ENCODE measurements at places on chromosomes 12 and 14.

DNA sequence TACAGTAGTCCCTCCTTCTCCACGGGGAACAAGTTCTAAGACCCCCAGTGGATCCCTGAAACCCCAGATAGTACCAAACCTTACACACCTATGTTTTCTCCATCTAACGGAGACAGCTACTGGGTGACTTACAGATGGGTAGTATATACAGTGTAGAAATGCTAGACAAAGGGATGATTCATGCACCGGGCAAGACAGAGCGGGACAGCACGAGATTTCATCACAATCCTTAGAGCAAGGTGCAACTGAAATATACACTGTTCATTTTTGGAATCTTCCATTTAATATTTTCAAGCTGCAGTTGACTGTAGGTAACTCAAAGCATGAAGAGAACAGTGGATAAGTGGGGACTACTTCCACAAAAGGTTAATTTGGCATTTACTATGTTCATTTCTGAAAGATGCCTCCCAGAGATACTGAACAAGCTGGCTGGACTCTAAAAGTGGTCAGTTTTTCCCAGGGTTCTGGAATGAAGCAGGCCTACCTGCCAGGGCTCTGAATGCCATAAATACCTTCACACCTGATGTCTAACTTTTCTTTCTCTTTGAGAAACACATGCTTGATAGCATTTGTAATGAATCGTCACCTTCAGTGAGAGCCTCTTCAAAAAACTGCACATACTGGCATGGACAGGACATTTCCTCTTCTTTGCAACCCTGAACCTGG is 127.7 kb upstream of the FOXN3 start:
- peaks cover 23% of the 10 kb centered on the region for H3K4me1 ChIP-seq
- H3K4me3 ChIP-seq = no peak overlapping the region
- DNase-seq = no peak
- H3K27ac ChIP-seq = no peak overlapping the region
- H3K36me3 ChIP-seq = peaks cover 12% of the 10 kb centered on the region

DNA sequence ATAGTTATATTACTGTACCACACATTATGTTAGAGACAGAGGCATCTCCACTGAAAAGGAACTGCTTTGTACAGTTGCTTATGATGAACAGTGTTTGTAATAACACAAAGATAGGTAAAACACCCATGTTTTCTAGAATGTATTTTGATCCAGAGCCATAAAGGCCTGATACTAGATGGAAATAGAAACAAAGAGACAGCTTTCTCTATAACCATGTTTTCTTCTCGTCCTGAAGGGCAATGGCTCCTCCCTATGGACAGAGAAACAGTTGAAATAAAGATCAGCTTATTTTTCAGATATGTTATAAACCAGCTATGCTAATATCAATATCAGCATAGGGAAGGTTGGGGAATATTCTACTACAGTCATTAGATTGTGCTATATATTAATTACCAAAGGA is 109.2 kb downstream of the ATXN7L3B start:
- H3K4me3 ChIP-seq = no peak overlapping the region
- H3K27ac ChIP-seq = no peak overlapping the region
- no peak for DNase-seq
- no peaks in the 10 kb centered on the region for H3K27me3 ChIP-seq
- H3K36me3 ChIP-seq = no peaks in the 10 kb centered on the region

DNA sequence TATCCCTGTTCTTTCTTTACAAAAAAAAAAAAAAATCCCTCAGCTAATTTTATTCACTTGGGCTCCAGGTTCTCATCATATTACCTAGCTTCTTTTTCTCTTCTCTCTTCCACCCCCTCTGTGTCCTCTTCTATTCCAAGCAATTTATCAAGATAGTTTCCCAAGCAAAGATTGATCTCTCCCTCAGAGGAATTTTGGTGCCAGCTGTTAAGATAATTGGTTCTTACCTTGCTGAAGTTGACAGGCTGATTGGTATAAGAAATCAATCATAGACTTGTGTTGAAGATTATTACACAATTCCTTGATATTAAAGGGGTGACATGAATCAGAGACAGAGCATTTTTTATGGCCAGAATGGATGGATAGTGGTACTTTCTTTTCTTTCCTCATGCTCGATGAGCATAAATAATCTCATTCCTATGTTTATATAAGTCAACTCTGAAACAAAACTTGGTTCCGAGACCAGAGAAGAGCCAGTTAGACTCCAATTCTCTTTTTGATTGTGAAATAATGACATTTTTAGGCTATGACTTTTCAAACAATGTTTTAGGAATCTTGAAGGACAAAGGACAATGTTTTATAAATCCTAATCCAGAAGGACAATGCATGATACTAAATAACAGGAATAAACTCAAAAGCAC is 264.1 kb upstream of the PRKD1 start:
- H3K27ac ChIP-seq = no peak overlapping the region
- no peaks in the 10 kb centered on the region for H3K27me3 ChIP-seq
- H3K36me3 ChIP-seq = no peaks in the 10 kb centered on the region

- no peaks in the 10 kb centered on the region for H3K36me3 ChIP-seq
- H3K27ac ChIP-seq = no peak overlapping the region
- H3K4me1 ChIP-seq = peaks cover 5% of the 10 kb centered on the region
Observed at GRCh38 chr14:76386944-76387782, 11.2 kb downstream of the ESRRB start.

- H3K27me3 ChIP-seq = no peaks in the 10 kb centered on the region
- no peak for DNase-seq
- no peak overlapping the region for H3K4me3 ChIP-seq
- H3K36me3 ChIP-seq = no peaks in the 10 kb centered on the region
- no peaks in the 10 kb centered on the region for H3K4me1 ChIP-seq
- no peak overlapping the region for H3K27ac ChIP-seq
Observed at GRCh38 chr12:10663869-10664268, 10.0 kb downstream of the STYK1 start.

DNA sequence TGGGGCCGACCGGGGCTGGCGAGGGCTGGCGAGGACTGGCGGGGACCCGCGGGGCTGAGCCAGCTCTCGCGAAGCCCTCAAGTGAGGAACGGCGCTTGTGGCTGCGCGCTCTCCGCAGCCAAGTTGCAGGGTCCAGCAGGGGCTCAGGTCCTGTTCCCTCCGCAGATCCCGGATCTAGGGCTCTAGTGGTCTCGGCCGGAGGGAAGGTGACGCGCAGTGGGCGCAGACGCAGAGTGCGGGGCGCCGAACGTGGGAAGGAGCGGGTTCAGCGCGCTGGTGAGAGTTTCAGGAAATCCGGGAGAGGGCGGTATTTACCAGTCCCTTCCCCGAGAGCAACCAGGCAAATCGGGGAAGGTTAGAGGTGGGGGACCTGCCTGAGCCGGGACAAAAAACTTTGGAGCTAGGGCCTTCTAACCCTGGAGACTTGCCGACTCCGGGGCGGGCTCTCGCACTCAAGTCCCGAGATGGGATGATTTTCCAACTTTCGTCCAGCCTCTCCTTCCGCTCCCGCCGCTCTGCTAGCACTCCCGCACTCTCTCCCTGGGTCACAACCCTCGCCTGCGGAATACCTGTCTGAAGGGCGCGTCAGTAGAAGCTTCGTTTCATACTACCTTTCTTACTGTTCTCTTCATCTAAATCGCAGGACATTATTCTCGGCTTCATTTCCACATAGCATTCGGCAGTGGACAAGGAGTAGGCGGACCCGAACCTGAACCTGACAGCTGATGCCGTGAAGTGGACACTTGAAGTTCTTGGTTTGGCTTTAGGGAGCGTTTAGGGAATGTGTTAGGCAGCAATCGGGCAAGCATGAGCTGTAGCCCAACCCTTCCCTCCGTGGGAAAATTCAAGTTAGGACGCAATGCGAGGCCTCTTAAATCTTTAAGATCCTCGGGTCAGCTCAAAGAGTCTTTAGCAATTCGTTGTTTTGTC is 13.6 kb upstream of the PAX9 start:
- no peak overlapping the region for H3K4me3 ChIP-seq
- peaks cover 85% of the 10 kb centered on the region for H3K27me3 ChIP-seq
- H3K36me3 ChIP-seq = no peaks in the 10 kb centered on the region
- no peak for DNase-seq

GRCh38 chr12:110726028-110726427 is 16.7 kb downstream of the PPP1CC start:
- peaks cover 32% of the 10 kb centered on the region for H3K4me1 ChIP-seq
- DNase-seq = no peak
- no peak overlapping the region for H3K27ac ChIP-seq
- no peaks in the 10 kb centered on the region for H3K27me3 ChIP-seq

- peaks cover 74% of the 10 kb centered on the region for H3K36me3 ChIP-seq
- H3K27ac ChIP-seq = no peak overlapping the region
- no peak overlapping the region for H3K4me3 ChIP-seq
- no peaks in the 10 kb centered on the region for H3K4me1 ChIP-seq
Observed at GRCh38 chr12:124359671-124360581, 65.0 kb downstream of the RFLNA start.

GRCh38 chr12:54126696-54127537 is 61.9 kb downstream of the SMUG1 start:
- no peak for DNase-seq
- H3K4me3 ChIP-seq = no peak overlapping the region
- H3K27me3 ChIP-seq = peaks cover 47% of the 10 kb centered on the region
- H3K36me3 ChIP-seq = no peaks in the 10 kb centered on the region
- peaks cover 16% of the 10 kb centered on the region for H3K4me1 ChIP-seq

DNA sequence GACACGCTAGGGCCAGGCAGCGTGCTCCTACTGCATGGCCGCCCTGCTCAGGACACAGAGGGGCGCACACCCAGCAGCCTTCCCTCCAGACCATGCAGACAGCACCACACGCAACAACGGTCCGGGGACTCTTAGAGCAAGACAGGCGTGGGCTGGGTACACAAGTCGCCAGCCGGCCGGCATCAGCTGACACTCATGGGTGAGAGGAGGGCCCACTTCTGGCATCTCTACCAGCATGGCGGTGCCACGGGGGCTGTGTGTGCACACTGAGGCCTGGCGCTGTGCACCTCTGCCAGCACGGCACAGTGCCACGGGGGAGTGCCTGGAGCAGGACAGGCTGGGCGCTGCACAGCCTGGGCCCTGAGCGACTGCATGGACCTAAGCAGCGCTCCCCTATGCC is 6.7 kb upstream of the BTBD6 start:
- DNase-seq = no peak
- no peak overlapping the region for H3K4me3 ChIP-seq
- no peak overlapping the region for H3K27ac ChIP-seq
- peaks cover 19% of the 10 kb centered on the region for H3K36me3 ChIP-seq
- no peaks in the 10 kb centered on the region for H3K27me3 ChIP-seq

DNA sequence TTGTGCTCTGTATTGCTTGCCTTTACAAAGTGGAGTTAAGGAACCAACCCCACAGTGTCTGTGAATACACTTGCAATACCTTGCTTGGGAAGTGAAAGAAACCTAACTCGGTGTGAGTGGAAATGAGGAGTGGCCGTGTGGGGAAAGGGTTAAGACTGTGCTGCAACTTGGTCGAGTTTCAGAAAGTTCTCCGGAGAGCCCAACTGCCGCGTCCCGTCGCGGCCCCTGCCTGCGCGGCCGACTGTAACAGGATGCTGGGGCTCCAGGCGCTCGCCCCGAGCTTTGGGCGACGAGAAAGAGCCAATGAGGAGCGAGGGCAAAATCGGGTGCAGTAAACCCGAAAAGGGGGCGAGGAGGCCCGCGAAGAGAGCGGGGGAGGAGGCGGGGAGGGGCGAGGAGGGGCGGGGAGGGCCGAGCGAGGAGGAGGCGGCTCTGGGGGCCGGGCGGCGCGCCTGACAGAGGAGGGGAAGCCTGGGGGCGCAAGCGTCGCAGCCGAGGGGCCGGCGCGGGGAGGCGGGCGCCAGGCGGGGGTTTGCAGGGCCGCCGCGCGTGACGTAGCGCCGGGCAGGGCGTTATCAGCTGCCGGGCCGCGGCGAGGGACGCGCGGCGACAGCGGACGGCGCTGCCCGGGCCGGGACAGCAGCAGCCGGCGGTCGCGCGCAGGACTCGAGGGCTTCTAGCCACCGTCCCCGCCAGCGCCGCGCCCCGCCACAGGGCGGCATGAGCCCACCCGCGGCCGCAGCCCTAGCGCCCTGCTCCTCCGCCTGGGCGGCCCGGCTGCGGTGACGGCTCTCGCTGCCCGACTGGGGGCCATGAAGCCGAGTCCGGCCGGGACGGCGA is at the start of gene DACT1:
DACT1 (plus strand) TSS at position 572 of the 840 bp plus-strand sequence; CDS start at position 813, 241 bp downstream.
- peak; percentile 26 for DNase-seq
- peaks cover 18% of the 10 kb centered on the region for H3K4me1 ChIP-seq
- peak within 1 kb of the TSS; percentile 55 for H3K4me3 ChIP-seq
- peaks cover 15% of the 10 kb centered on the region for H3K27me3 ChIP-seq
- H3K27ac ChIP-seq = peak within 1 kb of the TSS; percentile 31

DNA sequence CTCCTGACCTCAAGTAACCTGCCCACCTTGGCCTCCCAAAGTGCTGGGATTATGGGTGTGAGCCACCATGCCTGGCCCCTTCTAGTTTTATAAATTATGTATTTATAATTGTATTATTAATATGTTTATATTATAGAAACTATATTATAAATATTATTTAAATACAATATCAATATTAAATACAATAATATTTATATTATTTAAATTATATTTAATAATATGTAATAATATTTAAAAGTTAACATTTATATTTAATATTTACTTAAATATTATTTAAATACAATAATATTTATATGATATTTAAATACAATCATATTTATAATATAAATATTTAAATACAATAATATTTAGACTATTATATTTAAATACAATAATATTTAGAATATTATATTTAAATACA is 20.0 kb downstream of the SDR9C7 start:
- no peaks in the 10 kb centered on the region for H3K4me1 ChIP-seq
- no peak for DNase-seq
- H3K27me3 ChIP-seq = peaks cover 13% of the 10 kb centered on the region
- H3K36me3 ChIP-seq = no peaks in the 10 kb centered on the region
- no peak overlapping the region for H3K4me3 ChIP-seq

GRCh38 chr12:53552361-53553327 is 45.4 kb upstream of the NPFF start:
- H3K4me1 ChIP-seq = peaks cover 9% of the 10 kb centered on the region
- H3K27ac ChIP-seq = no peak overlapping the region
- H3K36me3 ChIP-seq = peaks cover 35% of the 10 kb centered on the region
- H3K27me3 ChIP-seq = no peaks in the 10 kb centered on the region

- H3K27ac ChIP-seq = peak overlapping the region; percentile 44
- H3K4me1 ChIP-seq = peaks cover 7% of the 10 kb centered on the region
- peak overlapping the region; percentile 44 for H3K4me3 ChIP-seq
- no peaks in the 10 kb centered on the region for H3K27me3 ChIP-seq
- DNase-seq = peak; percentile 84
Observed at GRCh38 chr14:22002860-22003284, 329.3 kb upstream of the OR4E1 start.

DNA sequence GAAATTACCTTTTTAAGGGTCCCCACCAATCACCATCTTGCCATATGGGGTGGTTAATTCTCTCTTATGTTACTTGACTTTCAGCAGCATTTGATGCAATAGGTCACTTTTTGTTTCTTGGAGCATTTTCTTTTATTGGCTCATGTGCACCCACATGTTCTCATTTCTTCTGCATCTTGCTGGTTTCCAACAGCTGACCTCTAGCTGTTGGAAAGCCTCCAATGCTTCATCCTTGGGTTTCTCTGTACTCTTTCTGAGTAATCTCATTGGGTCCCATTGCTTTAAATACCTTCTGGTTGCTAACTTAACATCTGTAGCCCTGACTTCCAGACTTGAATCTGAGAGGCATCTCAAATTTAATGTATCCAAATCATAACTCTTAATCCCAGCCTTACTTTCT is 116.8 kb downstream of the CRADD start:
- no peak for DNase-seq
- no peak overlapping the region for H3K4me3 ChIP-seq
- no peak overlapping the region for H3K27ac ChIP-seq
- no peaks in the 10 kb centered on the region for H3K27me3 ChIP-seq

Measured in CD4-positive, alpha-beta T cell (primary cell).